ENCODE measurements at places on chromosomes 7 and 10.
A peak's percentile ranks its signal among the peaks of the same experiment; 100 is the strongest.

- DNase-seq: no peak
Measured at GRCh38 chr7:85516675-85517074, 329.8 kb upstream of the SEMA3D start.

- no peak for DNase-seq
Measured at GRCh38 chr7:36787933-36788378, 63.7 kb upstream of the AOAH start.

DNA sequence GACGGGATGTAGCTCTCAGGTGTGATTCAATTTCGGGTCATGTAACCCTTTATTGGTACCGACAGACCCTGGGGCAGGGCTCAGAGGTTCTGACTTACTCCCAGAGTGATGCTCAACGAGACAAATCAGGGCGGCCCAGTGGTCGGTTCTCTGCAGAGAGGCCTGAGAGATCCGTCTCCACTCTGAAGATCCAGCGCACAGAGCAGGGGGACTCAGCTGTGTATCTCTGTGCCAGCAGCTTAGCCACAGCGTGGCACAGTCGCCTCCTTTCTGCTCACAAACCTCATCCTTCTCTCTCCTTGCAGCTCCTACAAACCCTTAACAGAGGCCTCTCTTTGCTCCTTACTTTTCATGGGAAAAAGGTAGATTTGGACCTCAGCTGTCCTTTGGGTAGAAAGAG is 197.5 kb upstream of the PRSS58 start:
- DNase-seq: no peak

GRCh38 chr10:71339796-71340589 is 20.9 kb downstream of the SLC29A3 start:
- peak; percentile 55 for DNase-seq

- DNase-seq: no peak
Measured at GRCh38 chr7:94440451-94441039, 45.9 kb downstream of the COL1A2 start.

GRCh38 chr7:105399043-105399725 is 10.5 kb upstream of the SRPK2 start:
- no peak for DNase-seq

DNA sequence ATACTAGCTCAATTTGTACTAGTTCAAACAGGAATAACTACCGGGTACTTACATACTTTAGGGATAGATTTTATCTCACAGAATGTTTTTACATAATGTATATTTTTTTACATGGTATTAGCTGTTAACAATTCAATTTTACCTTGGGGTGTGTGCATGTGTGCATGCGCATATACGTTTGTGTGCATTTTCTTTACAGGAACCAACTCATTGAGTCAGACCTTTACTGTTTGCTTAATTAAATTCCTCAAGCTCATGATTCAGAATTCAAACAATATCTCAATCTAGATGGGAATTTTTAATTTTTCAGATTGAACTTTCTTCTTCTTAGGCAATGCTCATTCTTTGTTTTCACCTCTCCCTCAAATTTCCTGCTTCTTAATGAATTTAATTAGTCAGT is 24.7 kb upstream of the WASL start:
- DNase-seq: no peak

- DNase-seq: peak; percentile 16
Measured at GRCh38 chr7:2821842-2822507, 22.1 kb downstream of the GNA12 start.

DNA sequence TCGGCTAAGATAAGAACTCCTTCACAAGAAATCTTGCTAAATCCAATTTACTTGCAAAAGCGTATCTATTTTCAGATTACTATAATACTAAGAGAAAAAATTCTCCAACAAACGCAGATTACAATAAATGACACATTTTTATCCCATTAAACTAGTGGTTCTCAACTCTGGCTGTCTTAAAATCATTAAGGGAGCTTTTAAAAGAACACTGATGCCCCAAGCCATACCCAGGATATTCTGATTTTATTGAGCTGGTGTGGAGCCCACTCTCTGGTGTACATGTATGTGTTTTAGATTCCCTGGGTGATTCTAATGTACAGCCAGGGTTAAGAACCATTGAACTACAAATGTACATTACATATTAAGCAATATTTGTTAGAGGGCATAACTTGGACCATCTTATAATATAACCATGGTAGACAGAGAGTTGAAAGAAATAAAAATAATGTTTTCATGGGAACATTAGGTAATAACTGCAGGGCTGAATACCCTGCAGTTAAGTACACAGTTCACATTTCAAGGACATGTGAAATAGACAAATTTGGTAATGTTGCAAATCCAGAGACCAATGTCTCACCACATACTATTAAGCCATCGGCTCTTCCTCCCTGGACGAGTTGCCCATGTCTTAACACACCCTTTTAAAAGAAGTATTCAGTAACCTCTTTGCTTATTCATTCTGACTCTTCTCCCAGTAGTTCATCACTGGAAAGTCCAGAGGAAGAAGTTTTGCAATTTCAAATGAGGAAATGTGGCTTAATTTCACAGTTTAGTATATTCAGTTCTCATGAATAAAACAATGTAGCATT is 6.2 kb downstream of the GSAP start:
- DNase-seq: peak; percentile 99

DNA sequence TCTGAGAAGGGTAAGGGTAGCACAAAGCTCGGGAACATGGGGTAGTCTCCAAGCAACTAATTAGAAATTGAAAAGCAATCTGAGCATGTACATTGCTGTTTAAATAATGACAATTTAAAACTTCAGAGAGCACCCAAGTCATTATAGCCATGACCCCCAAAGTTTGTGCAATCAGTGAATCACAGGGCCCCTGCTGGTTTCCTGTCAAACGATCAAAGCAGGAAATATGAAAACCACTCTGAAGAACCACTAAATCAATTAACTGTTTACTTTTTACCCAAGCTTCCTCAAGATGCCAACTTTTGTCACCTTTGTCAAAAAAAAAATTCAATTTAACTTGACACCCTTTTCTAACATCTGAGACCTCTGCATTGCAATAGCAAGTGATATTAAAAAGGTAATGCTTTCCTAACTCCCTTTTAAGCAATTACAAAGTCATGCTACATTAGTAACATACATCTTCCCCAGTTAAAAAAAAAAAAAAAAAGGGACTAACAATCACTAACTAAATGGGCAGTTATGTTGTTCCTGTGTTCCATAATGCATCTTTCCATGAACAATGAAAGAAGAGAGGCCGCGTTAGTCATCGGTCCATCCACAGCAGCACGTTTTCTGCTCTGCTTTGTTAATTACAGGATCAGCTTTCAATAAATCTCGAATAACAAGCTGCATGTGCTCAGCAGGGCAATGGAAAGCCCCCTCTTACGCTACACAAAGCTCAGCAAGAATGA is 80.6 kb downstream of the ETV1 start:
- DNase-seq: no peak

DNA sequence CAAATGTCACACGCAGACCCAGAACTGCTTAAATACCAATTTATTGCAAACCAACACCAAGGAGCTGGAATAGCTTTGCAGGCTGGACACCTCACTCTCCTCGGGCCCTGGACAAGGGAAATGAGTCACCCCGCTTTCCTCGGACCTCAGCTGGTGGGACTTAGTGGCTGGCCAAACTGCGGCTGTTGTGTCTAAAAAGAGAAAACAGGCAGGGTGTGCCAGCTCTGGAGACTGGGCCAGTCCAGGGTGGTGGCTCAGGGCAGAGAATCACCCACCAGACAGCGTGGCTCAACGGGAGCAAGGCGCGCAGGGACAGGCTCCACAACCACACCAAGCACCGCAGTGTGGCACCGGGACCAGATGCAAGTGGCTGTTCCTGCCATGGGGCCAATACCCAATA is 58.2 kb upstream of the CAMK2B start:
- DNase-seq: no peak

DNA sequence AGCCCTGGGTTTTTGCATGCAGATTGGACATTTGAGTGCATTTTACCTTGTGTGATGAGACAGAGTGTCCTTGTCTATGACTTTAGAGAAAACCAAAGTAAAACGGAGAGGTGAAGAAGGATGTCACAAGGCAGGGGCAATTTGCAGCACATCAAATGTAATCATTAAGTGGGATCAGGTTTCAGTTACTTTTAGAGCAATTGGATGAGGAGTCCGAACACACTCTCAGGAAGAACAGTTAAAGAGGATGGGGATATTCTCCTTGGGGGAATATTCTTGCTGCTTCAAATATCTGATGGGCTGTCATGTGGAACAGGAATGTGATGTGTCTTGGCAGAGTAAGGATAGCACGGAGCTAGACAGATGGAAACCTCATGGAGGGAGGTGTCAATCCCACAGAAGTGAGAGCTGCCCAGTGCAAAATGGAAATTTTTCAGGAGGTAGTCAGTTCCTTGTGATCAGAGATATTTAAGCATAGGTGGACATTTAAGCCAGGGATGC is 757 bp downstream of the RAB19 start:
- no peak for DNase-seq

DNA sequence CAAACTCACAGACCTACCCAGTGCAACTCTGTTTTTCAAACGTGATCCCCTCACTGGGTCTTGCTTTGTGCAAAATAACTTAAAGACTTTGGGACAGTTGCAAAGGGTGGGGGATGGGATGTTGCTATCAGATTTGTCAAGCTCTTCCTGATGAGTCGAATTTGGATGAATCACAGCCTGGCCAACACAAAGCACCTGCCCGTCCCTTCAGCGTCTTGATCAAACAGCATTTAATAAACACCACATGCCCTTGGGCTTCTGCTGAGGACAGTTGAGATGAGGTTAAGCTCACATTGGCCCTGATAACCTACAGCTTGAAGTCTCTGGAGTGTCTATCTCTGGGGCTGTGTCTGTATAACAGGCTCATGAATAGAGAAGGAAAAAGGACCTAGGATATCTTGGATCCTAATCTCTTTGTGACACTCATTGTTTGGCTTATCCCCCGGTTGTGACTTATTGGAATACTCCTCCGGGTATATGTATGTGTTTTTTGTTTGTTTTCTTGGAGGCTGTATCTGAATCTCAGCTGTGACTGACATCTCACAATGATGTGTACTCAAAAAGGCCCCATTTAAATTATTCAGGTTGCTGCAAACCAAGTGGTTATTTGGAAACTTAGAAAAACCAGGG is 132.6 kb upstream of the NAMPT start:
- DNase-seq: no peak

DNA sequence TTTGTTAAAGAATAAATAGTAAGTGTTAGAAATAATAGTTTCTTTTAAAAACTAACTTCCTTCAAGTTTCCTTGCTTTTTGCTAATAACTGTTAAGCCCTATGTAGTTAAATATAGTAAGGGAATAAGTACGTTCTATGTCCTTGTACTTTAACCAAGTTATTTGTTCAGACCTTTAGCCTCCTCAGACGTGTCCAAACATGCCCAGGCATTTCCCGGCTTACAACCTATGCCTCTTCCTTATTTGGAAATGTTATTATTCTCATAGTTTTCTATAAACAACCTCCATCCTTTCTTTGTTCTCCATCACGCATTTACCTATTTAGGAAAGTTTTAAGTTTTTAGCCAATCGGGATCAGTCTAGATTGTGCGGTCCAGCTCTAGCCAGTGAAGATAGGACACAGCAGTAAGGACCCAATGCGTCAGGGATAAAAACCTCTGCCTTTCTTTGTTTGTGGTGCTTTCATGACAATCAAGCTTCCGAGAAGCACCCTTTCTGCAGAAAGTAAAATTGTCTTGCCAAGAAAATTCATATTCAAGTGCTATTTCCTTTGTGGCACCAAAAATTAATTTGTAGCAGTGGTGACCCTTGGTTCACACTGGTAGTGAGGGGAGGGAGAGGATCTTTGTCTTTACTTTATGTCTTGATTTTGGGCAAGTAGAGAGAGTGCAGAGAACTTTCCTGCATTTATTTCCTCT is 851.3 kb upstream of the POM121L12 start:
- DNase-seq: no peak

DNA sequence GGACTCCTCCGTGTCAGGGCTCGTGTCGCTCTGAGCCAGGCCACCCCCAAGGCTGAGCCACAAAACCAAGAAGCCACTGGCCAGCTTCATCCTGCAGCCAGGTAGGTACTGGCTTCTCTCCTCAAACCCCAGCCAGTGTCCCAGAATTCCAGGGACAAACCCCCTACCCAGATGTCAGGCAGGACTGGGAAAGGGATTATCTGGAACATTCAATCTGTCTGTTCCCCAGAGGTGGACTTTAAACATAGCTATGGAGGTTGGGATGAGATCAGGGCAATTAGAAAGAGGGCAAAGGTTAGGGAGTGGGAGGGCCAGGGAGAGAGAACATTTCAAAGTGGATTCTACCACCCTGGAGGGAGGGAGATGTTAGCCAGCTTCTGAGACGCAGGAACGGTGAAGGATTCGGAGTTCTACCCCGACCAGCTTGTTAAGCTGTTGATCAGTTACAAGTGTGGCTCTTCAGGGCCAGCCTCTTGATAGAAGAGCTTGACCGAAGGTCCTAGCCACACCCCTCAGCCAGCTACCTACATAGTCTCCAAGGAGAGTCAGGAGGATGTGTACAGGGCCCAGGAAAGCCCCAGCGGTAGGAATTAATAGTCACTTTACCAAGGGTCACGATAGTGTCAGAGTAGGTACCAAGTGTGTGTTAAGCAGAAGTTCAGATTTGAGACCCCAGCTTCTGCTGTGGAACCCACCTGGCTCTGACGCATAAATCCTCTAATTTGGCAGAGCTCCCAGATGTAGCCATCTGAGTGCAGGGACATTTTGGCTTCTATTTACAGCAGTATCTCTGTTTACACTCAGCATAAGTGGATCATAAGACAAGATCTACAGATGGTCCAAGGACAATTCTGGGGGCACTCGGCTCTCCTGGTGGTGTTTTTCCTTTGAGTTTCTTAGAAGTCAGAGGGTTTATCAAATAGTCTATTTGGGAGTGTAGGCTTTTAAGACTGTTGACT is at the start of gene PLA2G12B:
PLA2G12B (minus strand) TSS at position 211 of the 959 bp plus-strand sequence; CDS start at position 90, 121 bp downstream.
- DNase-seq: no peak

- DNase-seq: no peak
Measured at GRCh38 chr10:56068040-56068439, 293.0 kb downstream of the ZWINT start.

GRCh38 chr10:51129946-51130544 is 55.8 kb downstream of the PRKG1 start:
- DNase-seq: no peak

GRCh38 chr7:146486519-146486918 is 369.9 kb downstream of the CNTNAP2 start:
- no peak for DNase-seq

GRCh38 chr7:1494447-1494846 is 9.7 kb downstream of the INTS1 start:
- DNase-seq: no peak

GRCh38 chr7:142809671-142810070 is 38.9 kb downstream of the PRSS2 start:
- DNase-seq: no peak

Data from inflammatory macrophage (primary cell).